HS-27A (cell line): ENCODE measurements at places on chromosomes 6 and 20.

DNA sequence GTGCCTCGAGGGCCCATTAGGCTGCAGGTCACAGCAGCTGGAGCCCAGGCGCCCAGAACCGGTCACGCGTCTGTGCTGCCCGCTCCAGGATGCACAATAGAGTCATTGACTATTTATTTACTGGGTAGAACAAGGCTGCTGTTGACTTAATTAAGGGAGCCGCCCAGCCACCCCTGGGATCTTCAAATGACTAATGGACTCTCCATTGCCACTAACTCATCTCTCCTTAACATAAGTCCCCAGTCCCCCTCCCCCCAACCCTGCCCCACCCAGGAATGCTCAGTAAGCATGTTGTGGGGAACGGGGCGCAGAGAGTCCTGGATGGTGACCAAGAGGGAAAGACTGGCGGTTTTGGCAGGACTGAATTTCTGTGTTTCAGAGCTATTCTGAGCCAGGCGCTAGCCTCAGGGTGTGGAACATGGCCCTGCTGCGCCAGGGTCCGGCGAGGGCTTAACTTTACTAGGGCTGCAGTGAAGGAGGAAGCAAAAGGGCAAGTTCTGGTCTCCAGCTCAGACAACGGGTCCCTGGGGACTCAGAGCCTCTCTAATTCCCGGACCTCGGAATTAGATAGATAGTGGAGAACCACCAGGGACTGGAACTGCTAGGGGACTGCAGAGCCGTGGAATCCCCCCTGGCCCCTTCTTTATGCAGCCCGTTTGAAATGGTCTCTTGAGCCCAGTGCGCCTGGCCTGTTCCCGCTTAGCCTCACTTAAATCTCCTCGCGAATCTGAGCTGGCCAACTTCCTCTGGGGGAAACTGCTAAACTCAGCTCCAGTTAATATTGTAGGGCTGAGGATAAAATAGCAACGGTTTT is 1.5 kb upstream of the GRIK2 start:
- no peak for DNase-seq

DNA sequence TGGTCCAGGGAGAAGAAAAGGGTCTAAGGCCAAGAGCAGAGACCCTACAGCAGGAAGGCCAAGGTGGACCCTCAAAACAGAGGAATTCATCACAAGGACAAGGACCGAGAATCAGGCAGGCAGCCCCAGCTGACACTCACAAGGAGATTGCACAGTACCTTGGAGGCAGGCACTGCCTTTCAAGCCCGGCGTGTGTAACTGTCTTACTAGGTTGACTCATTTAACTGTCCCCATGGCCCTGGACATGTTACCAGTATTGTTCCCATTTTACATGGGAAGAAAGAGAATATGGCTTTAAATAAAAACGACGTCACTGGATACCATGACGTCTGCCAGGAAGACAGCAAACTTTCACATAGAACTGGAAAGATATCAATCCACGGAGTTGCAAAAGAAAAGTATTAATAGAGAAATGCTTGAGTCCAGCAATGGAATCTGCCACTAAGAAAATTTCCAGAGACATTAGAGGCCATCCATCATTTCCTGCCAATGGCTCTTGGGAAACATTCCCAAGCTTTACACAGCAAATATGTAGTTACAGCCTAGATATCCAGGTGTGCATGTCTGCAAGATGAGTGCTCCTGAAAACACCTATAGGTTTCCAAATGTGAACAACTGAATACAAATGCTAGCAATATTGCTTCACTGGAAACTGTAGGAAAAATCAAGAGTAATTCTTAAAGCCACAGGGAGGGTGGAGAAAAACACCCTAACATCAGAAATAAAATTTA is 111.5 kb upstream of the RPS6KA2 start:
- no peak for DNase-seq

- no peak for DNase-seq
These were observed 536.7 kb upstream of the JARID2 start for GRCh38 chr6:14709066-14709670.

DNA sequence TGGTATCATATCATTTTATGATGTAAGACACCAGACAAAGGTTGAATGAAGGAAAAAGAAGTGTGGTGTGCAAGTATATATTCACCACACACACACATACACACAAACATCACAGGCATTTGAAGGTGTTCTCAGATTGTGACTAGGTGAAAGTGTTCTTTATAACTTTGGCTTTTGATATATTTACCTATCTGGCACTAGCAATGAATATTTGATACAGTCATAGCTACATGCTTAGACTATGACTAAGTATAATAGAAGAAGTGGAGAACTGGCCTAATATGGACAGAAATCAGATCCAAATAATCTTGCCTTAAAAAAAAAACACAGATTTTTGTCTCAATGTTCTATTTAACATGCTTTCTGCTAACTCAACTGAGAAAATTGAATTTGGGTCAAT is 809.9 kb downstream of the KIF16B start:
- peak; percentile 53 for DNase-seq

- no peak for DNase-seq
These were observed 9.4 kb downstream of the C6orf58 start for GRCh38 chr6:127586372-127586771.

DNA sequence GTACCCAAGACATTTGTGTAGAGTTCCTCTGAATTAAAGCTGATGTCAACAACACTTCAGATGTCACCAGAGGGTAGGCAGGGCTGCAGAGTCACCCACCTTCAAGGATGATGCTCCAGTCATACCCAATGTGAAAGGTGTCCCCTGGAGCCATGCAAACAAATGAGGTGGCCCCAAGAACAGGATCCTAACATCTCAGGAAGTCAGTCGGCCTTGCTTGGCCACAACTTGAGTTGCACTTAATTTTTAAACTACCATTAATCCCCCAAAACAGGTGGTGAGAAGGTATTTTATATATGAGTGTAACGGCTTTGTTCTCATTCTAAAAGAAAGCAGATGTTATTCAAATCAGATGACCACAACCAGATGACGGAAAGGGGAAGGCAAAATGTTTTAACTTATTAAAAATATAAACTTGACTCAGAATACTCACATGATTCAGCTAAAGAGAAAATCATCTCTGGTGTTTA is 21.1 kb upstream of the SERPINB1 start:
- no peak for DNase-seq

- no peak for DNase-seq
These were observed 810.8 kb downstream of the GRIK2 start for GRCh38 chr6:102204351-102204750.

GRCh38 chr20:5313916-5314315 is 2.8 kb downstream of the PROKR2 start:
- no peak for DNase-seq

DNA sequence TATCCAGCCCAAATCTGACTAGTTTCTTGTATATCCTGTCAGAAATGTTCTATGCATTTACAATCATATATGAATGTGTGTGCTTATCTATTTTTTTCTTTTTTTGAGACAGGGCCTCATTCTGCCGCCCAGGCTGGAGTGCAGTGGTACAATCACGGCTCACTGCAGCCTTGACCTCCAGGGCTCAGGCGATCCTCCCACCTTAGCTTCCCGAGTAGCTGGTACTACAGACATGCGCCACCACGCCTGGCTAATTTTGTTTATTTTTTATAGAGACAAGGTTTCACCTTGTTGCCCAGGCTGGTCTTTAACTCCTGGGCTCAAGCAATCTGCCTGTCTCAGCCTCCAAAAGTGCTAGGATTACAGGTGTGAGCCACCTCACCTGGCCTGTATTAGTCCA is 3.0 kb upstream of the RAB44 start:
- no peak for DNase-seq

DNA sequence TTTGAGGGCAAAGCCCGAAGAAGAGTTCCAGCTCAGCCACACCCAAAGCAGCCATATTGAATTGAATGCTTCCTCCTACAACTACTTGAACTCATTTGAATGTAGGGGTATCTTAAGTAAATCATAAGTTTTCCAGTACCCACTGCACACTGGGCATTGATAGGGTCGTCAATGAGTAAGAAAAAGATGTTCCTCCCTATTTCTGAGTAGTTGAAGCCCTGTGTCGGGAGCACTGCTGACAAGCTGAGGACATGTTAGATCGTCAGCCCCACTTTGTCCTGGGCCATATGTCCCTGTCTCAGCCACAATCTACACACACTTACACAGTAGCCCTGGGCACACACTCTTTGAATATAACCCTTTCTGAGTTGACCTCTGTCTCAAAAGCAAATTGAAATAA is 105.7 kb downstream of the ARHGAP18 start:
- DNase-seq, result no peak

GRCh38 chr6:38170666-38171355 is 351.3 kb downstream of the ZFAND3 start:
- no peak for DNase-seq

GRCh38 chr6:36126553-36127458 is 3.5 kb upstream of the MAPK13 start:
- DNase-seq, result no peak

- DNase-seq, result no peak
These were observed 236.6 kb downstream of the PLCB1 start for GRCh38 chr20:8368670-8369069.

DNA sequence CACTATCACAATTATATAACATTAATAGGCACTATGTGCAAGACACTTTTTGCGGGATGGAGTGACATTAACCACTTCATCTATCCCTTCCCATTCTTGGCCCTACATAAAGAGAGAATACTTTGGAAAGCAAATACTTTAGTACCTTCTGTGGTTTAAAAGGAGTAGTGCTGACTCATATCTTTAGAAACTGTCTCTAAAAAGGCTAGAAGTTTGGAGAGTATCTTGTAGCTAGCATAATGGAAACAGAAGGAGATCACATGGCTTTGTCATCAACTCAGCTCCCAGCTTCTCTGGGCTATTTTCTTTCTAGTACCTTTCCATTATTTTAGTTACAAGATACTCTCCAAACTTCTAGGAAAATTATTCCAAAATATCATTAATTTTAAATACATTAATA is 157.5 kb downstream of the ADGRG6 start:
- no peak for DNase-seq

DNA sequence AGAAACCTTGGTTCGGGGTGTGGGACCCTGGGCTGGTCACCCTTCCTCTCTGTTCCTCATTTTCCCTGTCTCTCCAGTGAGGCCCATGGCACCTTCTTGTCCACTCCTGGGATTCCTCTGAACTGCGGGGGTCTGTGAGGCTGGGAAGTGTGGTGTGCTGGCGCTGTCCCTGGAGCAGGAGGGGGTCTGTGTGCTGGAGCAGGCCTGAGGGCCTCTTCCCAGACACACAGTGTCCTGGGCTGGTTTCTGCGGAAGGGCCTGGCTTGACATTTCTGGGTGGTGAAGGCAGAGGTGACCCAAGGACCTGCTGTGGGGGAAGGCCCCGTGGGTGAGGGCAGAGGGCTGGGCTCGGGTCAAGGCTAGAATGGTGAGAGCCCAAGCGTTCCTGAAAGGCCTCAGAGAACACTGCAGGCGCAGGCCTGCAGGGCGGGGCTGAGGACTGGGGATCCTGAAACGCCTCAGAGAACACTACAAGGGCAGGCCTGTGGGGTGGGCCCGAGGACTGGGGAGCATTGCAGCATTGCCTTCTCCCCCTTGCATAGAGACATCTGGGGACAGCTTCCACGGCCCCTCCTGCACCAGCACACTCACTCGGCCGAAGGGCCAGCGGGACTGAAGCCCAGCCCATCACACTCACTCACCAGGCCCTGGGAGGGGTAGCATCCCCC is 10.6 kb upstream of the BAK1 start:
- DNase-seq, result no peak

- DNase-seq, result no peak
These were observed 79.5 kb upstream of the TCF21 start for GRCh38 chr6:133809406-133809805.

DNA sequence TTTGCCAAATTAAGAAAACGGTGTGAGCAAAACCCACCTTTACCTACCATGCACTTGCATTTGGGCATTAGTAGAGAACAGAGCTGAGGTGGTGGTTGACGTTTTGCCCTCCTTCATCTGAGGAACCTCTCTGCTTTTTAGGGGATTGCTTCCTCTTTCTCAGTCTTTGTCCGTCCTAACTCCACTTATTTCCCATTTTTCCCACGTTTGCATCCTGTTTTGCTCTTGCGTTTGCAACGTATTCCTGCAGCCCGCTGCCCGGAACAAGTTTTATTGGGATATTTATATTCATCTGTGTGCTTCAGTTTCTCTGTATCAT is 374 bp upstream of the SERINC1 start:
- DNase-seq, result no peak

DNA sequence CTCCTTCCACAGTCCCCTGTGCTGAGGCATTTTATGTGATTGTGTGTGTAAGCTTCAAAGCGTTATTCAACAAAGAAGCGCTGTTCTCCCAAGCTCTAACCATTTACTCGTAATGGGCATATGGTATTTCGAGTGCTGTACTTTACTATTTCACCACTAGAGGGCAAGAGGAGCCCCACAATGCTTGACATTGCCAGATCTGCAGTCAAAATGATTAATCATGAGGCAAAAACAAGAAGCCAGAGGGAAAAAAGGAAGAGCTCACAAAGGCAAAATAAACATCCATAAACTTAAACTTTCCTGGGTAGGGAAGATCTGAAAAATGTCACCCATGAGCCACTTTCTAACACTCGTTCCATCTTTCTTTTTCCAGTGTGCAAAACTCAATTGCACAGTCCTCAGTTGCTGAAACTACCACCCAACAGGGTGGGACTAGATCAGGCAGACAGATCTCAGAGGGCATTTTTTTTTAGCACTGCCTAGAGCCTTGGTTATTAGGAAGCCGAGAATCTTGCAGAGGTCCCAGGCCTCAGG is 215.0 kb upstream of the PLCB4 start:
- peak; percentile 71 for DNase-seq

DNA sequence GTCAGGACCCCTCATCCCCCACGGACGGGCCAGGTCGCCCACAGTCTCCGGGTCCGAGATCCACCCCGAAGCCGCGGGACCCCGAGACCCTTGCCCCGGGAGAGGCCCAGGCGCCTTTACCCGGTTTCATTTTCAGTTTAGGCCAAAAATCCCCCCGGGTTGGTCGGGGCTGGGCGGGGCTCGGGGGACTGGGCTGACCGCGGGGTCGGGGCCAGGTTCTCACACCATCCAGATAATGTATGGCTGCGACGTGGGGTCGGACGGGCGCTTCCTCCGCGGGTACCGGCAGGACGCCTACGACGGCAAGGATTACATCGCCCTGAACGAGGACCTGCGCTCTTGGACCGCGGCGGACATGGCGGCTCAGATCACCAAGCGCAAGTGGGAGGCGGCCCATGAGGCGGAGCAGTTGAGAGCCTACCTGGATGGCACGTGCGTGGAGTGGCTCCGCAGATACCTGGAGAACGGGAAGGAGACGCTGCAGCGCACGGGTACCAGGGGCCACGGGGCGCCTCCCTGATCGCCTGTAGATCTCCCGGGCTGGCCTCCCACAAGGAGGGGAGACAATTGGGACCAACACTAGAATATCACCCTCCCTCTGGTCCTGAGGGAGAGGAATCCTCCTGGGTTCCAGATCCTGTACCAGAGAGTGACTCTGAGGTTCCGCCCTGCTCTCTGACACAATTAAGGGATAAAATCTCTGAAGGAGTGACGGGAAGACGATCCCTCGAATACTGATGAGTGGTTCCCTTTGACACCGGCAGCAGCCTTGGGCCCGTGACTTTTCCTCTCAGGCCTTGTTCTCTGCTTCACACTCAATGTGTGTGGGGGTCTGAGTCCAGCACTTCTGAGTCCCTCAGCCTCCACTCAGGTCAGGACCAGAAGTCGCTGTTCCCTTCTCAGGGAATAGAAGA is 978 bp downstream of the HLA-A start:
- no peak for DNase-seq
